ENCODE measurements at places on chromosomes 6 and 20.

DNA sequence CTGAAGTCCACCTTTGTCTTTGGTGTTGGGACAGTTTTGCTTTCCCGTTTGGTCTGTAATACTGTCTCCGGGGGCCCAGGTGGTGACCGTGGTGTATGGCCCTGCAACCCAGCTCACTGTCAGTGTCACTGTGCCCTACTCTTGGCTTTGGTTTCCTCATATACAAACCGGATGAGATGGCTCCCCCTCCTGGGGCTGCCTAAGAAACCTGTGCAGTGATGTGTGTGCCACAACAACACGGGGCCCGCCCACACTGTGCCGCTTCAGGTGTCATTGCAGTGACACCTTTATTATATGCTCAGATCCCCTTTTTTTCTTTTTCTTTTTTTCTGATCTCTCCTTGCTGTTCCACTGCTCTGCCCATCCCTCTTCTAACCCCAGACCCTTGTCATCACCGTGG lies 73.9 kb downstream of the RAMACL start:
- DNase-seq, result no peak

DNA sequence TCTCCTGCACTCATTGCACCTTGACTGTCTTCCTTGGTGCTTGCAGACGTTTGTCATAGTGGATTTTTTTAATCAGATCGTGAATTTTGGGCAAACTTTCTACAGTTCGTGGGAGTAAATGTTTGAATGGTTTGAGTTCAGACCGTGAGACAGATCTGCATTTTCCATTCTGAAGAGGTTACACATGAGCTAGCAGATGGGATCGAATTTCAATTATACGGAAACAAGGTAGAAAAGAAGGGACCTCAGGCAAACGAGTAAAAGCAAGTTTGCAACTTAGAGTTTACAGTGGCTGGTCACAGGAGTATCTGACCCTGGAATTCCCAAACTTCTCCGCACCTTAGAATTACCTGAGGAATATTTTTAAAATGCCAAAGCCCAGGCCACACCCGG lies 17.2 kb upstream of the NCR2 start:
- no peak for DNase-seq

DNA sequence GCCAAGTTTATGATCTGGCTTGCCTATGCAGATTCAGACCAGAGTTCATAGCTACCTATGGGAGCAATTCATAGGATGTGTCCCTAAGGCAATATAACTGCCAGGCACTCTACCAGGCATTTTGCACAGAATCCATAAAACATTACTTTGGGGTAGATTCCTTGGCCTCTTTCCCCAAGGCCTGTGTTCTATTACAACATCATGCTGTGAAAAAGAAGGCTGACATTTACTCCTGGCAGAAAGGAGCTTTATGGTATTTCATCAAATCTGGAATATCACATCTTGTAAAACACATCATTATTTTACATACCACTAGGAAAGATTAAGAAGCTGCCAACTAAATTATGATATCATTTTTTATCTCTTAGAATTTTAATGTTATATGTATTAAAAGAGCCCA lies 287.0 kb upstream of the MARCKS start:
- DNase-seq, result no peak

DNA sequence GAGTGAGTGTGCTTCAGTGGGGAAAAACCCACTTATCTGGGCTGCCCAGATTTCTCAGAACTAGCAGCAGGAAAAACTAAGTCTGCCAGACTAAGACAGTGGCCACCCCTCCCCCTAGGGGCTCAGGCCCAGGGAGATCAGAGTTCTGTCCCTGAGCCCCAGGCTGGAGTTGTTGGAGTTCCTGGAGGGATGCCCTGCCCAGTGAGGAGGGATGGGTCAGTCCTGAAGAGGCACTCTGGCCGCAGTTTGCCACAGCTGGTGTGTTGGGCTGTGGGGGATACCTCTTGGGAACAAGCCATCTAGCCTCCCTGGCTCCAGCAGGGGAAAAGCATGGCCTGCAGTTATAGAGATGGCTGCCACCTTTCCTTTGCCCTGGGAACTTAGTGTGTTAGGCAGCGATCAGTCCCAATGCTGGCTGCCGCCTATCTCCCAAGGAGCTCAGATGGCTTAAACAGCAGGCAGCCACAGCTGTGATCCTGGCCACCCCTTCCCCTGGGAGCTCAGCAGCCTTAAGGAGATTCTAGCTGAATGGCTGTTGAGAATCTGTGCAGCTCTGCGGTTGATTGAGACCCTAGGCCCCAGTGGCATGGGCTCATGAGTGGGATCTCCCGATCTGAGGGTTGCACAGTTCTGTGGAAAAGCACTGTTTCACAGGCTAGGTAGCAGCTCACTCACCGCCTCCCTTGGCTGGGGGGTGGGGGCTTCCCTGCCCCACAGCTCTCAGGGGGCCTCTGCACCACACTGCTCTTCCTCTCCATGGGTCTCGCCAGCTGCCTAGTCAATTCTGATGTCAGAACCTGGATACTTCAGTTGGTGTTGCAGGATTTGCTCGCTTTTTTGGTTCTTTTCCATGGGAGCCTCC lies 13.2 kb downstream of the SIRPG start:
- DNase-seq, result no peak

GRCh38 chr6:10297832-10298231 lies 117.0 kb downstream of the TFAP2A start:
- DNase-seq, result no peak

DNA sequence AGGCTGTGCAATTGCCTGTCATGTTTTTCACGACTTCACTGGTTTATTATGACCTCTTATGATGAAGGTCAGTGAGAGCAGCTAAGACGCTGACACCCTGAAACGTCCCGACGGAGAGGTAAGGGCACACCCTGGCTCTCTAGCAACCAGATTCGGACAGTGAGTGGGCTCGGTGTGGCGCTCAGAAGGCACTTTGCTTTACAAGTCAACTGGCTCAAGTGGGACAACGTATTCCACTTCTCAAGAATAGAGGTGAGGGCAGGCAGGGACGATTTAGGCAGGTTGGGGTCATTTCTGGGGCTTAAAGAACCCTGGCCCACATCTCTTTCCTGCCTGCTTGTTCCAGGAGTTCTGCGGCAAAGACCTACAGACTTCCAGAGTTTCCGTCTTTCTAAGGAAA lies 18.2 kb downstream of the RNASET2 start:
- DNase-seq, result no peak

- no peak for DNase-seq
Measured at GRCh38 chr6:90849686-90850085, 262.8 kb upstream of the MAP3K7 start.

DNA sequence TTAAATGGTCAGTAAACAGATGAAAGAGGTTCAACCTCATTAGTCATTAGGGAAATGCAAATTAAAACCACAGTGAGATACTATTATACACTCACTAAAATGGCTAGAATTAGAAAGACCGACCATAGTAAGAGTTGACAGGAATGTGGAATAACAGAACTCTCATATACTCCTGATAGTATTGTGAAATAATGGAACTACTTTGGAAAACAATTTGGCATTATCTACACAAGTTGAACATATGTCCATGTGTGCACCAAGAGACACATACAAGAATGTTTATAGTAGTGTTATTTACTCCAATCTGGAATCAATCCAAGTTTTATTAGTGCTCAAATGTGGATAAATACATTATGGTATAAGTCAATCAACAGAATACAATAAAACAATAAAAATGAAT lies 59.6 kb downstream of the AK9 start:
- no peak for DNase-seq

DNA sequence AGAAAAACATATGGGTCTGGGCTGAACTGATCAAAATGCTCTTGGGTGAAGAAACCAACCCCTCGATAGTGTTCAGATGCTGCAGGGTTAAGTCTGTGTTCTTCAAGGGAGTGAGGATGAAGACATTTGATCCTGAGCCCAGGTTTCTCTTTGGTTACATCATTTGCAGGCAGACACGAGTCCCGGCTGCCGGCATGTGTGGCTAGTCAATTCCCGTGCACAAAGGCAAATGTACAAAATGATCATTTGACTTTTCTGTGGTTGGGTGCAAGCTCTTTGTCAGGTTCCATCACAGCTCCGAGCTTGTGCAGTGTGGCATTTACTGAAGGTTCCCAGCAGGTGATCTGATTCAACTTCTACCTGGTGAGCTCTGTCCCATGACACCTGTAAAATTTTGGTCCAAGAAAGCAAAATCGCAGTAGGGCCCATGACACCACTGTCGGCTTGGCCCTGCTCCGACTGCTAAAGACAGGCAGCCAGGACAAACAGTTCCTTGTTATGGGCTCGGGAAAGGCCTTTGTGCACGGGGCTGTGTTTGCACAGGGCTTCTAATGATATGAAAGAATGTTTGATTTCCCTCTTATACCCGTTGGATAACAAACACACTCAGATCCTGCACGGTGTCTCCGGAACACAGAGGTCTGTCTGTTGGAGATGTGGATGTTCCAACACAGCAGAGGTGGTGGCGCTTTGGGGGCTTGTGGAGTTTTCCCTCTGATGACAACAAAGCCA lies 46.9 kb downstream of the GJA10 start:
- DNase-seq, result no peak

DNA sequence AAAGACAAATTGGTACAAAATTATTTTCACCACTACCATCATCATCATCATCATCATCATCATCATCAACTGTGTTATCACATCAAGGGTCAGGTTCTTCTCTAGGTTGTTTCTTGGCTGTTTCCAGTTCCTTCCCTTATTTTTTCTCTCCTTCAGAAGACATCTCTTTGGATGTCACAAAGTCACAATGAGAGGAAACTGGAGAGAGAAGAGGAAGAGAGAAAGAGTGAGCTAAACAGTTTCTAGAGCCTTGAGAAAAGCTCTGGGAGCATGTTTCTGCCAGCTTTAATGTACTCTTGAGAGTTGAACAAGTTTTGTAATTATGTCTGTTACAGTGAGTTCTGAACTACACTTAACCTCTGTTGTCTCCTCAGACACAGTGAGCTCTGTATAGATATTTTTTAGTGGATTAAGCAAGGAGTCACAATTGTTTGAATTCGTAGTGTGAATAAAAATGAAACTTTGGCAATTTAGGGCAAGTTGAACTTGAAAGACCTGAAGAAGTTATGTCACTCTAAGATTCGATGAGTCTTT lies 123.0 kb upstream of the AKIRIN2 start:
- DNase-seq, result no peak

DNA sequence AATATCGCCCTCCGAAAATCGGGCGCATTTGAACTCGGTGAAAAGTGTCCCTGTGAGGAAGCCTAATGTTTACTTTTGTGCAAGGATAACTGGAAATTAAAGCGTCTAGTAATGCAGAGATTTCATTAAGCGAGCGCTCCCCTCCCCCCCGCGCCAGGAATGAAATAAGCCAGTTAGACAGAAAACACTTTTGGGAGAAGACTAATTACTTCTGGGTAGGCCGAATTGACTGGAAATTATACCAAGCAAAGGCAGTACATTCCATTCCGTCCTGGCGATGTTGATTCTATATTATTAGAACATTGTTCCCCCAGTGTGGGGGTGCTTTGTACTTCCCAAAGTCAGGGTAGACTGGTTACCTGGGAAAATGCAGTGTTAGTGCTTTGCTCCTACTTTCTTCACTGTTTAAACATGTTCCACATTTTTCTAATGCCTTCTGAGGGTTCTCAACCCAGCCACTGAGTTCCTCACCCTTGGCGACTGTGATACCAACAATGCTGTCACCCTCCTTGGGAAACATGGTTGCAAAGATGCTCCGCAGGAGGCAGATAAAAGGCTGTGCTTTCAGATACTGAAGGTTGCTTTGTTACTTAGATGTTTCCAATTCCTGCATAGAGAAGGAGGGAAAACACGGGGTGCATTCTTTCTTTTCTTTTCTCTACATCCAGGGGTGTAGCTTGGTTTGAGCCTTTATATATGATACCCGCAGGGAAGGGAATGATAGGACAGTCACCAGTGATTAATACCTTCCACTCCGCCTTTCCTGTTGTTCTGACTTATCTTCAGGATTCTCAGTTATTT lies 2.6 kb downstream of the GJA1 start:
- no peak for DNase-seq

GRCh38 chr6:9007027-9007426 lies 571.7 kb upstream of the SLC35B3 start:
- no peak for DNase-seq

- no peak for DNase-seq
Measured at GRCh38 chr6:36679043-36679833, 724 bp downstream of the CDKN1A start.

DNA sequence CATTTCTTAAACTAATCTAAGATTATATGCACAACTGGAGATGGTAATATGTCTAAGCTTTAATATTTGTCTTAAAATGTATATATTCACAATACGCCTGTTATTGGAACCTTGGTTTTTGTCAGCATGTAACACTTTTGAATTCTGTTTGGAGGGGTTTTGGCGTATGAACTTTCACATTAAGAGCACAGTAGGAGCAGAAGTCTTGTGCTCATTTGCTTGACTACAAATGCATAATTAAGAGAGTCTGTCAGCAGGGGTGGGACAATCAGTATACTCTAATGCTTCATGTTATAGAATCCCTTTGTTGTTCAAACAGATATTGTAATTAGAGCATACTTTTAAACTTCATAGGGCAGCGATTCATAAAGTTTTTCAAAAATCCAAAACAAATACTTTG lies 112.8 kb downstream of the QKI start:
- DNase-seq, result no peak

DNA sequence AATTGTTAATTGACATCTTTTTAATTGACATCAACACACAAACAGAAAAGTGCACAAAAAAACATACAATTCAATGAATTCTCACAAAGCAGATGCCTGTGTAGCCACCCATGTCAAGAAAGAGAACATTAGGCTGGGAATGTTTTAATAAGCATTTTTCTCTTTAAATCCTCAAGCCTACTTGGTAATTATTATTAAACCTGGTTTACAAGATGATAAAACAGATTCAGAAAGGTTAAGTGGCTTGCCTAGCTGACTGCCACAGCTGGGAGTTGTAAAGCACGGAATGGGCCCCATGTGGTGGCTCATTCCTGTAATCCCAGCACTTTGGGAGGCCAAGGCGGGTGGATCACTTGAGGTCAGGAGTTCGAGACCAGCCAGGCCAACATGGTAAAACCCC lies 90.0 kb upstream of the AKAP12 start:
- DNase-seq, result no peak

DNA sequence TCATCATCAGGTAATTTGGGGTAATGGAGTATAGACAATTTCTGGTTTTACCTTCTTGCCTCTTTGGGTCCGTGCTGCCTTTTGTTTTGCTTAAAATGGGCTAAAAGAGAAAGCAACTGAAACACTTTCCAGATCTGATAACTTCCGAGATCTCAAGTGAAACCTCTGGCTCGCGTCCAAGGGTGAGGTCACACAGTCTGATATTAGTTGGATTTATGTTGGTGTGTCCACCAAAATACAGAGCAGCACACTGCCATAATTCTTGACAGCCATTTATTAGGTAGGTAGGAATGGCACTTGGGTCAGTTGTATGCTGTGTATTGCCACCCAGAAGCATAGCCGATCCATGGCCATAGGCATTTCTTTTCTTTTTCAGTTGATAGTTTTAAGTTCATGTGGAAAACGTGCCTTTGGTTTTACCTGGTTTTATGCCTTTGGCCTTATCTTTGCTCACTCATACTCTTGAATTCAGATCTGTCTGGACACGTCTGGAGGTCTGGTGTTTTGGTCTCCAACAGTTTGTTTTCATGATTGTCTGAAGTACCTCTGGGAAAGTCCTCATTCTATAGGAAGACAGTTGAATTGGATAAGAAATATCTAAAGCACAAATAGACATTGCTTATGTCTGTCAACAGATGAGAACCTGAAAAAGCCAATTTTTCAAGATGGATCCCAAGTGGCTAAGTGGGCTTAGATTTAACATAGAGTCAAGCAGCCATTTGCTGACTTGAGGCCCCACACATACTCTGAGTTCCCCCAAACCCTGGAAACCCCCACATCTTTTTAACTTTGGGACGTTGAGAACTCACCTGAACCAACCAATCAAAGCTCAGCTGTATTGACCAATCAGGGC lies 320.8 kb downstream of the SOX4 start:
- peak; percentile 8 for DNase-seq

- DNase-seq, result no peak
Measured at GRCh38 chr6:98944598-98945081, 3.1 kb downstream of the FBXL4 start.
